ENCODE measurements at places on chromosomes 13 and 19. TPM values are rescaled to one million over a fixed set of nuclear protein-coding genes. Genes with fewer than 3 reads are reported as not detected.

DNA sequence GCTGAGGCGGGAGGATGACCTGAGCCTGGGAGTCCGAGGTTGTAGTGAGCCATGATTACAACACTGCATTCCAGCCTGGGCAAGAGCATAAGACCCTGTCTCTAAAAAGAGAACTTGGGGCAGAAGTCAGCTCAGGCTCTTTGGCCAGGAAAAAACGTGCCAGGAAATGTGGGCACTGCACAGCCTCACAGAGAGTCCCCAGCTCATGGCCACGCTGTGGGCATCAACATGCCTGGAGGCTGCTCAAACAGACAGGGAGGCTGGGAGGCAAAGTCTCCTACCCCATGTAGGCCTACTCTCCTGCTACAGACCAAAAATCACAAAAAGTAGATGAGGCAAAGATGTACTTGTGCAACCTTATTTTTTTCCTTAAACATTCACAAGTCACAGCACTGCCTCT lies 49.4 kb downstream of the PEPD start:
- DNase-seq, result no peak

DNA sequence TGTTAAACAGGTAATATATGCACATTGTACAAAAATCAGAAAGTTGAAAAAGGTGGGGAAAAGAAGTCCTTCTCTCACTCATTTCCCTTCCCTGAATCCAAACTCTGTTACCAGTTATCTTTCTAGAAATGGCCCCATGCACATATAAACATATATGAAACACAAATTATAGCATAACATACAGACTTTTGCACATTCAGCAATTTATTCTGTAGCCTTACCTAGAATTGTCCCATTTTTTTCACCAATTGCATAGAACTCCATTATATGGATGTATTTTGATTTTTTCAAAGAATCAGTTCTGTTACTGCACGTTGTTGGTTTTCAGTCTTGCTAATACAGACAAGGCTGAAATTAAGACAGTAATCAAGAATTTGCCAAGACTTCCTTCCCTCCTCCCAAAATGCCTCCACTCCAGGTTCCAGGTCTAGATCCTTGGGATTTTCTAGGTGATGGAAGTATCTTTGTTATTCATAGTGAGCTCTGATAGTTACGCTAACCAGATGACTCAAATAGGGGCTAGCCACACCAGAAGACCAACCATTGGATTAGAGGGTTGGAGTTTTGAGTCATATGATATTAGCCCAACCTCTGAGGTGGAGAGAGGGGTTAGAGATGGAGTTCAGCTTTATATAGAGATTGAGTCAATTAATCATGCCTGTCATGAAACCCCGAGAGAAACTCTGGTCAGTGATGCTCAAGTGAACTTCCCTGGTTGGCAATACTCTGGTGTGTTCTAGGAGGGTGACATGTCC lies 30.7 kb downstream of the GPR180 start:
- no peak for DNase-seq

DNA sequence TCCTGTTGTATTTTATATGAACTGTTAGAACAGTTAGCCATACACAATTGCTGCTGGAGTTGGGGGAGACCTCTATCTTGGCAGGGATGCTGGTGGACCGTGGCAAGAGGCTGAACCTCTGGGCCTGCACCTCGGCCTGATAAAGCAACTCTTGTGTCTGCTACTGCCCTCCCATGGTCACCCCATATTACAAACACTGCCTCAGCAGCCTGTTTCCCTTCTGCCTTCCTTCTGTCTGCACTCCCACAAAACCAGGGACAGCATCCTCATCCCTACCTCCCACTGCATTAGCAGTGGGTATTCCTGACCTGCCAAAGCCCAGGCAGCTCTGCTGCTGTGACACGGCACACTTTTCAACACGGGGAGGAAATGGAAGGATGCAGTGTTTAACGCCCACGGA lies 456.4 kb downstream of the FGF14 start:
- DNase-seq, result no peak

FAM83E gene
- 0.73 TPM for total RNA-seq

DNA sequence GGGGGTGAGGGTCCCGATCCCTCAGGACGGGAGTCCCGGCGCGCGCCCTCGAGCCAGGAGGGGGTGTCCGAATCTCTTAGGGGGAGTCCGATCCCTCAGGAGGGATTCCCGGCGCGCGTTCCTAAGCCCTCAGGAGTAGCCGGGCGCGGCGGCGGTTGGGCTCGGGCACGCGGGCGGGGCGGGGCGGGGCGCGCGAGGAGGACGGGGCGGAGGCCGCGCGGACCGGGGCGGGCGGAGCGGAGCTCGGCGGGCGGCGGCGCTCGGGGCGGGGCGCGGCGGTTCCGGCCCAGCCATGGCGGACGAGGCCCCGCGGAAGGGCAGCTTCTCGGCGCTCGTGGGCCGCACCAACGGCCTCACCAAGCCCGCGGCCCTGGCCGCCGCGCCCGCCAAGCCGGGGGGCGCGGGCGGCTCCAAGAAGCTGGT lies at the start of gene CUL4A:
TSS of gene CUL4A (plus strand) at position 278 of the 423 bp plus-strand sequence. CDS start at position 293, 15 bp downstream.
- no peak for DNase-seq

GRCh38 chr19:1171755-1172352 lies 2.2 kb downstream of the SBNO2 start:
- no peak for DNase-seq

DNA sequence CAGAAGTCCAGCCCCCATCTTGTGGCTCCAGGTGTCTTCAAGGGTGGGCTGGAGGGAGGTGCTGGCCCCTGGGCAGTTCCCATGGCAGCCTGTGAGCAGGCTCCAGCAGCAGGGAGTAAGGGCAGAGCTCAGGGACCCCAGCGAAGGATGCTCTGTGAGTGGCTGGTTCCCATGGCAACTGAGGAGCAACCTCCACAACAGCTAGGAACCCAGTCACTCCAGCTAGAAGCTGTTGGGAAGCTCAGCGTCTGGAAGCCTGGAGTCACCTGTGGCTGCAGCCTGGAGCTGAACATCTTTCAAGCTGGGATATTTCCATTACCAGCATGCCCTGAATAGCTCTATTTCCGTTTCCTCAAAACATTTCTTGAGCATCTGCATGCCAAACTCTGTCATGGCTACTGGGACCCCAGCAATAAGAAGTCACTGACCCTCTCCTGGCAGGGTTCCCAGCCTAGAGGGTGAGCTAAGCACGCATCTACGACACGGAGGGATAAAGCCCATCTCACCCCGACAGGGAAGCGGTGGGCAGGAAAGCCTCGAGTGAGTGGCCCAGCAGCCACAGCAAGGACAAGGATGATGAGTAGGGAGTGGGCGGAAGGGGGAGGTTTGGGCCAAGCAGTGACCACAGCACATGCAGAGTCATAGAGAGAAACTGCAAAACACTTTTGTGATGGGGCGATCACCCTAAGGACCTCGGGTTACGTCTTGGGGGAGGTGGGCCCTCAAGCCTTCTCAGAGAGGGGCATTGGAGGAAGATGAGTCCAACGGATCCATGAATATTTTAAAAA lies 52.6 kb downstream of the ALOX5AP start:
- DNase-seq, result no peak

OR1I1 gene
- not detected for total RNA-seq

GRCh38 chr13:44218501-44219240 lies 155.0 kb upstream of the SERP2 start:
- no peak for DNase-seq

GRCh38 chr13:70108356-70109105 lies at the start of gene KLHL1:
KLHL1 (minus strand) TSS chr13:70108452; CDS start chr13:70107699, 753 bp downstream.
- DNase-seq, result no peak

DNA sequence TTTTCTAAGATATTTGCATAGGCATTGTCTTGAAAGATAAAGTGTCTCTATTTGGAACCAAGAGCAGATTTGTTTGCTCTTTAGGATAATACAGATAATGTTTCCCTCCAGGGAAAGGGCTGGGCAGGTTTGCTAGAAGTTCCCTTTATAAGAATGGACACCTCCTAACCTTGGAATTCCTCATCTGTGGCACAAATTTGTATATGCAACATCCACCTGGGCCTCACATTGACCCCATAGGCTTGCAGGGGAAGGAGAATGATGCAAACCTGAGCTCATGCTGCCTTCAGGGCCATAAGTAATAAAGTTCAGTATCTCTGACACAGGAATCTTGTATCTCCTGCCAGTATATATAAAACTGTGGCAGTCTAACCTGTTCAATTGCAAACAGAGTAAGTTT lies 508.4 kb upstream of the MIR17HG start:
- no peak for DNase-seq

DNA sequence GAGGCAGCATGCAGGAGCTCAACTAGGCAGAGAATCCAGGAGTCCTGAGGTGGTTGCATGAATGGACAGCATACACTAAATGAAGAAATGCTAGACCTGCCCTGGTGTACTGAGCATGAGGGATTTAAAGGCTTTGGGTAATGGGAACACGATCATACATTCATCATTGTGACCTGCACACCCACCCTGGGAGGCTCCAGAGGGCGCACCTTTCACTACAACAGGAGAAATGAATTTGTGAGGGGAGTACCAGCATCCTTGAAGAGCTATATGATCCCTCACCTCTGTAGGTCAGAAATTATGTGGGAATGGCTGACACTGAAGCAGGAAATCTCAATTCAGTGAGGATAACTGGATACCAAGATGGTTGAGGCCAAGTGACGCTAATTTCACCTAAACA lies 8.9 kb downstream of the KLK2 start:
- no peak for DNase-seq

CLEC17A gene
- not detected for total RNA-seq

GRCh38 chr19:35063940-35064818 lies 22.7 kb downstream of the HPN start:
- no peak for DNase-seq

KBTBD6 gene
- 9.4 TPM for total RNA-seq

DNA sequence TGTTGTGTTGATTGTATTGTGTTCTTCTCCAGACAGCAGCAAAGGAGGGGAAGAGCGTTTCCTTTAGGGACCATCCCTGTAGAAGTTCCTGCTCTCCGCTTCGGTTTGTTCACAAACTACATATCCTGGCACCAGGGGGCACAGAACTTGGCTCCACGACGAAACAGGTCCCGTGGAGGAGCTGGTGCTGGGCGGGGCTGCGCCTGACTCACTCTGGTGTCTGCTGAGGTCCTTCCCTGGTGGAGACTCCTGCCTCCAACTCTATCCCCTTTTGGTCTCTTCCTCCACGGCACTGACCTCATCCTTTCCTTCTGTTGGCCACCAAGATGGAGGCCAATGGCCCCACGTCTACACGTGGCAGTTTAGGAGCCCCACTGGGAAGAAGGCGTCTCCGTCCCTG lies 14.7 kb downstream of the TMPRSS9 start:
- DNase-seq, result no peak

DNA sequence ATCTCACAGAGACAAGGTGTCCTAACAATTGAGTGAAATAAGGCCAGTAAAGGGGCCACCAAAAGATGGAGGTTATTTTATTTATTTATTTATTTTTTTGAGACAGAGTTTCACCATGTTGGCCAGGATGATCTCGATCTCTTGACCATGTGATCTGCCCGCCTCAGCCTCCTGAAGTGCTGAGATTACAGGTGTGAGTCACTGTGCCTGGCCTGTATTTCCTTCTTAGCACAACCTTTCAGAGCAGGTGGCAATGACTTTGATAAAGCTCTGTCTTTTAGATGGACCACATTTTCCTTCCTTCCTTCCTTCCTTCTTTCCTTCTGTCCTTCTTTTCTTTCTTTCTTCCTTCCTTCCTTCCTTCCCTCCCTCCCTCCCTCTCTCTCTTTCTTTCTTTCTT lies 11.0 kb upstream of the DOCK6 start:
- DNase-seq, result no peak

GAPDHS gene
- total RNA-seq, result not detected

SIN3B gene
- total RNA-seq, result 30.2 TPM

CYP2F1 gene
- not detected for total RNA-seq

GNA15 gene
- 0.07 TPM for total RNA-seq

GRCh38 chr13:81133066-81133465 lies 792.1 kb upstream of the SPRY2 start:
- no peak for DNase-seq

DNA sequence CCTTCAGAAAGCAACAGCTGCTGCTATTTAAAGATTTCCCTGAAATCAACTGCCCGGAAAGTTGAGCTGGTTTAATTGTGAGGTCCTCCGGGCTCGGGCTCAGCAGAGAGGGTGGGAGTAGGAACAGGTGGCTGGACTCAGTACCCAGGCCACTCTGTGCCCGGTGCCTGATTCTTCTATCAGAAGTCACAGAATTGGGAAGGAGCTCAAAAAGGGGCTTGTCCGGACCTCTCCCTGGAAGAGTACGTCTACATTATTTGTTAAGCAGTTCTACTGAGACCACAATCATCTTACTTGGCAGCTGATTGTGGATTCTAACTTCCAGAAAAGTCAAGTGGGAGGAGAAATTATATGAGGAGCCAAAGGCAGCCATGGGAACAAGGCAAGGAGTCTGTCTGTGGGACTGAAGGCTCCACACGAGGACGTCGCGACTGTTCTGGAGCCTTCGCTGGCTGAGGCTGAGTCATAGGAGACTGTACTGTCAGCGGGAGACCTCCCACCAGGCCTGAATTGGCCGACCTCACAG lies 91.7 kb upstream of the ANKRD10 start:
- peak; percentile 48 for DNase-seq

ZNF256 gene
- total RNA-seq, result 5.6 TPM

DNA sequence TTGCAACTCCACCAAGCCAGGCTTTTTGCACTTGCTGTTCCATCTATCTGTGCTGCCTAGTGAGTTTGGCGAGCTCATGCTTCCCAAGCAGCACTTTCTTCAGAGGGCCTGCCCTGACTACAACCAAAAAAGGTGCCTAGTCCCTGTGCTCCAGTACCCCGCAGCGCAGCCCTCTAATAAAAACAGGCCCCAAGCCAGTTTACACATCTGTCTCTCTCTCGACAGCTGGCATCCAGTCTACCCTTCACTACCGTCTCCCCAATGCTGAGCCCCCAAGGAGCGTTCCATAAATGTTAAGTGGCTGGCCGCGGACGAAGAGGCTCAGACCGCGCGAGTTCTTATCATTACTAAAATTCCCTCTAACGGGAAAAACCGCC lies 512 bp downstream of the MED4 start:
- no peak for DNase-seq

- no peak for DNase-seq
Measured at GRCh38 chr19:48510421-48511268, 990 bp downstream of the LMTK3 start.

DNA sequence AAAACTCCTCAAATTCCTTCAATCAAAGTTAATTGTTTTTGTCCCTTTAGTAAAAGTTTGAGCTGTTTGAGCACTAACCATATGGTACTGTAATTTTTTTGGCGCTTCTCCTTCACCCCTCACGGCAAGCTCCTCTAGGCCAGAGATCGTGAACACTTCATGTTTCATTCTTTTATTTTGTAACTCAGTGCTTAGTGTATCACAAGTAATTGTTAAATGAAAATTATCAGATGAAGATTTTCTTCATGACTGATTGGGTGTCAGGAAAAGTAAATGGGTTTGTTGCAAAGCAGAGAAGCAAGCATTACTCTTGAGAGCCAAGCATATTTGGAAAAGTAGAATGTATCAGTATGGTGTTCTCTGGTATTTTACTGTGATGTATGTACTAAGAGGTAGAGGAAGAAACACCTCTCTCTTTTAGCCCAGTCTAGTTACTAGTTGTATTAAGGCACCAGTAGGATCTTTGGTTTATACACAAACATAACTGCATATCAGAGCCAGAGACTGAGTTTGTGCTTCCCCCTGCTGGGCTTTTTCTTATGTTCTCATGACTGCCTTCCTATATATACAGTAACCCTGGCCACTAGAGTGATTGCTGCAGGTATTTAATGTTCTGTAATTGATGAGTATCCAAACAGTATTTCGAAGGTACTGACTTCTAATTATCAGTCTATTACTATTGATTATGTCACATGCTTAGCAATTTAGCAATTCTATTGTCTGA lies 202.3 kb upstream of the KLHL1 start:
- no peak for DNase-seq
